Ecto neural progenitor cell (in vitro differentiated cells): ENCODE measurements at places on chromosomes 7 and 10.

GRCh38 chr7:43076189-43076605, 36.2 kb upstream of the HECW1 start:
- no peak for DNase-seq

DNA sequence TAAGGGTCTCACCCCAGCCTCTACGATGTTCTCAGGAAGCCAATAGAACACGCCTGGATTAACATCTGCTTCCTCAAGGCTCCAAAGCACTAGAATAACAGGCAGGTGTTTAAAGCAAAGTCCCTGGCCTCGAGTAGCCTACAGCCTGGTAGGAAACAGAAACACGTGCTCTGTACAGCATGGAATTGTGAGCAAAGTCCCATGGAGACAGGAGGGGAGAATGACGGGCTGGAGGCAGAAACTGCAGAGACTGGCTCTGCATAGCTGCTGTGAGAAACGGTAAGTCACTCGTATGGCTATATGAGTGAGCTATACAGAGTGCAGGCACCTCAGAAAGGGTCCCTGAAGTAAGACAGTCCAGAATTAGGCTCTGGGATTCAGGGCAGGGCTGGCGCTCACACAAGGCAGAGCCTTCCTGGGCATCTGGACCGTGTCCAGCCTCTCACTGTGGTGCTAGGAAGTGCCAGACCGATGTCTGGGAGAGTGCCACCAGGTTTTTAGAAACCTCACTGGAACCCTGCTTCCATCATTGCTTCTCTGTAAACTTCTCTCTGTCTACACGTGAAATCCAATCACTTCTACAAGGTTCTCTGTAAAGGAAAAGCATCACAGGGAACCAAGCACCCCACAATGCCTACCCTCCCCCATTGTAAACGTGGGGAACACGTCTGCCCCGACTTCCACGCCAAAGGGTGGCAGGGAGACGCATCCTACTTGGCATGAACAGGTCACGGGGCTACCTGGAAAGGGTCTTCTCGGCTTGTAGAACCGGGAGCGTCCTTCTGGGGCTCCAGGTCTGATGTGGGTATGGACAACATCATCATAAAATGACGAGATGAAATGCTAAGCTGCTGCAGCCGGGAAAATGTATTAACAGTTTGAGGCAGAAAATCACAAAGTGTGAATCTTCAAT, 38.8 kb upstream of the SHH start:
- DNase-seq, result peak; percentile 18

DNA sequence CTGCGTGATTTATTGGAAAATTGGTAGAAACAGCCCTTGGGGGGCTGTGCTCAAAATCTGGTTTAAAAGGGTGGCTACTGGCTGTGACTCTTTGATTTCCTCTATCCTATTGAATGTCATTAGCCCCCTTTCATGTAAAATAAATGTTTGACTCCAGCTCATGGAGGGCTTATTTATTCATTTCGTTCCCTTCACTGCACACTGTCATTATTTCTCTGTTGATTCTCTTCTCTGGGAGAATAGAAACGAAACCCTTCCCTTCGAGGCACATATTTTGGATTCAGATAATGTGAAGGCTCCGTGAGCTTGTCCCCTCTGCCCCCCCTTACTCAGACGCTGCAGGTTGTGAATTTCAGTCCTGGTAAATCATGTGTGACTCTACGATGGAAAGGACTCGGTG, 203.9 kb upstream of the GPR26 start:
- DNase-seq, result no peak

- no peak for DNase-seq
These were observed 257.8 kb downstream of the COBL start for GRCh38 chr7:51058764-51059163.

DNA sequence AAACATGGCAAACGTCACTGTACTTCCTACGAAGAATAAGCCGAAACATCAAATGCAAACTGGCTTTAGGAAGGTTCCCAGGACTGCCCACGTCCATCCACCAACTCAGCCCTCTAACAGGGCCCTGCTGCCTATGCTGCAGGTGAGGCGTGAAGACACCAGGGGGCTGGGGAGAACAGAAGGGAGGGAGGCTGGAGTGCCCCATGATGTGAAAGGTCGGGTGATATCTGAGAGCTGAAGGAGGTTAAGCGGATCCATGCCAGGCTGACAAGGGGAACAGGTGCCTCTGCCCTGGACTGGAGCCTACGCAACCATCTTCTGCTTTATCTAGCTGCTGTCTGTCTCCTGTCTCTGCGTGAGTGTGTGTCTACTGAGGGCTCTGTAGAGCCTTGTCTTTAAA, 40.2 kb upstream of the ATP6V0A4 start:
- no peak for DNase-seq

DNA sequence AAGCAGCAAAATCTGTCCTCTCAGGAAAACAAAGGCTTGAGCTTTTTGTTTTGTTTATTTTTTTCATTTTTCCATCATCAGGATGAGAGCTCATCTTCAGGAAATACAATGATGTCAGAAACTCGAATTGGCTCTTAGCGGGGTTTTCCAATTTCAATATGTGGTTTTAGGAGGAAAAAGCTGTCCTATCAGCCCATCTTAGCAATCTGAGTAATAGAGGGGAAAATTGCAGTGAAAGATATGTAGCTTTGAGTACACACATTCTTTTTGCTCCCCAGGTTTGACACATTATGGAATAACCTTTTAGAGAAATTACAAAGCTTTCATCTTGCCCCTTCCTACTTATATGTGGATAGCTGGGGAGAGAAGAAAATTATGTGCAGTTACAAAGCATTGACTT, 113.6 kb upstream of the MYO3A start:
- DNase-seq, result no peak

DNA sequence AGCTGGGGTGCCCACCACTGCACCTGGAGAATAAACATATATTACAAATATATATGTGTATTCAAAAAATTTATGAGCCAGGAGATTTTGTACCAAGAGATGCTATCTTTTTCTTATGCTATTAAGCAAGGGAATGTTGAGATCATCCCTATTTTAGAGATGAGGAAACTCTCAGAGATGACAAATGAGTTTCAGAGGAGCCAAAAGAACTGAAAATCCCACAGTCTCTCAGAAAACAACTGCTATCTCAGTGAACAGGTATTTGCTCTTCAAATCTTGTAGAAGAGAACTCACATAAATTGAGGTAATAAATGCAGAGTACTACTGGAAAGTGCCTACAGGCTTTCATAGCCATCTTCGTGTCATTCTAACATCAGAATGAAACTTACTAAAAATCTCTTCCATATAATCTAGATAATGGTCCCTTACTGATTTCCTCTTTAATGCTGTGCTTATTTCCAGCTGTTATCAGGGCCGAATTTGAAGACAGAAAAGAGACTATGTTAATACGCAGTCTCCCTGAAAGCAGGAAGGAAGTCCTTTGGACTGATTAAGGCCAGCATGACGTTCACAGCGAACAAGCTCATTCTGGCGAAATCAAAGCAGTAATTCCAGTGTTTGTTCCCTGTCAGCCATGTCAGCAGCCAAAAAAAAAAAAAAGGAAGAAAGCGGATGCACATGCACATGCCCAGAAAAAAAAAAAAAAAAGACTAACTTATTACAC, 29.4 kb upstream of the ANAPC16 start:
- DNase-seq, result no peak
